ENCODE measurements at places on chromosomes 1 and 21. TPM values are rescaled to one million over a fixed set of nuclear protein-coding genes. Genes with fewer than 3 reads are reported as not detected.

The NADK gene
- 81.8 TPM for total RNA-seq

DNA sequence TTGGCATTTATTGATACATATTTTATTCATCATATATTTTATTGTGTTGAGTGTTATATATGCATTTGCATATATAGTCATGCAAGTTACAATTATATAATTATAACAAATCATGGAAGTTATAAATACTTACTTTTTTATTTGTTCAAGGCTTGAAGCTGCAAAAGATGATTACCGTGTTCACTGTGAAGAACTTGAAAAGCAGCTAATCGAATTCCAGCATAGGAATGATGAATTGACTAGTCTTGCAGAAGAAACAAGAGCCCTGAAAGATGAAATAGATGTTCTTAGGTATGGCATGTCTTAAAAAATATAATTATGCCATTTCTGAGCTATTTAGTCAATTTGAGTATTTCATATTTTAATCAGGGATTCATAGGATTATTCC, 32.1 kb downstream of the HOOK1 start:
- H3K27ac ChIP-seq = no peak overlapping the region
- H3K36me3 ChIP-seq = no peaks in the 10 kb centered on the region
- no peaks in the 10 kb centered on the region for H3K27me3 ChIP-seq
- no peak for DNase-seq
- H3K4me3 ChIP-seq = no peak overlapping the region
- no peaks in the 10 kb centered on the region for H3K4me1 ChIP-seq

DNA sequence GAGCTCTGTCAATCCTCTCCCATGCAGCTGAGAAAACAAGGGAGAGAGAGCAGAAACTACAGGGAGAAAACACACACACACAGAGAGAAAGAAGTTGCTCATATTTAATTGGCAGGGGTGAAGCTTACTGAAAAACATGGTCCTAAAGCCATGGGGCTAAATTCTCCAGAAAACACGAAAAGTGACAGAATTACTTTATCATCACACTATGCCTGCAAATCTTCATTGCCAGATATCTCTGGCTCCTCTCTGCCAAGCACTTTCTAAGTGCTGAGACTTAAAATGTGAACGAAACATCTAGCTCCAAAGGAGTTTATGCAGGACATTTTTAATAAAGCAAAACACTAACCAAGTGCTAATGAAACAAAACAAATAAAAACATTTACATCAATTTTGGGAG, 134.1 kb downstream of the DAB1 start:
- H3K27me3 ChIP-seq = peaks cover 3% of the 10 kb centered on the region
- no peaks in the 10 kb centered on the region for H3K36me3 ChIP-seq
- no peaks in the 10 kb centered on the region for H3K4me1 ChIP-seq
- H3K4me3 ChIP-seq = no peak overlapping the region
- no peak overlapping the region for H3K27ac ChIP-seq

DNA sequence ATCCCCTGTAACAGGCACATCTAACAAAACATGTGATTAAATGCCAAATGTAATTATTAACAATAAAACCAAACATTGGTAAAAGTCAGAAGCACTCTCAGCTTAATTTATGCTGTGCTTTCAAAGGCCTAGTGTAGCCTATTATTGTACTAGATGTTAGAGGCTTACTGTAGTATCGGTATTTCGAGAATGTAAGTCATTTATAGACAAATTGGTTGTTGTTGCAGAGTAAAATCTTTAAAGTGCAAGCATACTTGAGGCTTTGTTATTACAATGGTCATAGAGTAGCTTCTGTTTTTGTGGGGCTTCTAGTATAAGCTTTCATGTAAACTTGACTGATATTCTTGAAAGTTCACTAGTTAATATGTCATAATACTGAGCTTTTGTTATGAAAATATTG, 965.8 kb downstream of the PLA2G4A start:
- H3K27ac ChIP-seq = no peak overlapping the region
- no peaks in the 10 kb centered on the region for H3K27me3 ChIP-seq
- H3K4me3 ChIP-seq = no peak overlapping the region
- H3K4me1 ChIP-seq = no peaks in the 10 kb centered on the region
- H3K36me3 ChIP-seq = no peaks in the 10 kb centered on the region

The CYYR1 gene
- total RNA-seq = 0.07 TPM

DNA sequence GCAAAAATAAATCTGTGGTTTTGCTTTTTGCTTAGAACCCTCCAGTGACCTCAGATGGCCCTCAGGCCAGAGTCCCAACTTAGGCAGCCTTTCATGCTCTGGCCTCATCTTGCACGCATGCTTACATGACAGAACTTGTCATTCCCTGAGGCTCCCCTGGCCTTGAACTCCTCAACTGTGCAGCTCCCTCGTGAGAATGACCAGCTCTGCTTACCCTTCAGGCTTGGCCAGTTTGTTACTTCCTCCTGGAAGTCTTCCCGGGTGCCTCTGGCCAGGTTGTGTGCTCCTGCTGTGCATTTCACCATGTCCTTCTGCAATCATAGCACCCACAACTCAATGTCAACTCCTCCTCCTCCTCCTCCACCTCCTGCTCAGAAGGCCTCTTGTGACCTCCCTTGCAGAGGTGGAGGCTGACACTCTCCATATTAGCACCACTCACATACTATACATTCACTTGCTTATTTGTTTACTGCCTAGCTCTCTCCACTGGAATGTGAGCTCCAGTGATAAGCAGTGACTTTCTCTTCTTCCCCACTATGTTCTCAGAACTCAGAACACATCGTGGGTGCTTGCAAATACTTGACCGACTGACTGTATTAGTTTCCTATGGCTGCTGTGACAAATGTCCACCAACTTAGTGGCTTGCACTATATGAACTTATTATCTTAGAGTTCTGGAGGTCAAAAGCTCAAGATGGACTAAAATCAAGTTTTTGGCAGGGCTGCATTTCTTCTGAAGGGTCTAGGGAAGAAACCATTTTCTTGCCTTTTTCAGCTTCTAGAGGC, 41.9 kb downstream of the RCSD1 start:
- no peak for DNase-seq
- peaks cover 77% of the 10 kb centered on the region for H3K36me3 ChIP-seq
- no peak overlapping the region for H3K4me3 ChIP-seq
- H3K4me1 ChIP-seq = peaks cover 52% of the 10 kb centered on the region
- no peaks in the 10 kb centered on the region for H3K27me3 ChIP-seq

The PPCS gene
- 41.4 TPM for total RNA-seq

DNA sequence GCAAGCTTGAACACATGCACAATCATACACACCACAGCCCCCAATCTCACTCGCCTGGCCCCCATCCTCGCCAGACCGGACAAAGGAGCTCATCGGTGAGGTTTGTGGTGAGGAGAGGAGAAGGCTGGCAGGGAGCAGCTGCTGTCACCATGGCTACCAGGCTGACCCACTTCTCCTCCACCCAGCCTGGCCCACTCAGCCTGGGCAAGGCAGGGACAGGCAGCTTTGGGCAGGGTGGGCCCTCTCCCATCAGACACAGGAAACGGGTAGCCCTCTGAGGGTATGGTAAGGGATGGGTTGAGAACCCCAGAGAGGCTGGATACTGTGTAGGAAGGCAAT, 15.9 kb downstream of the RIMS3 start:
- H3K4me1 ChIP-seq = peaks cover 6% of the 10 kb centered on the region
- no peak overlapping the region for H3K4me3 ChIP-seq
- no peaks in the 10 kb centered on the region for H3K36me3 ChIP-seq

GRCh38 chr1:228415853-228416216, 826 bp downstream of the TRIM17 start:
- no peak overlapping the region for H3K27ac ChIP-seq
- peak overlapping the region; percentile 51 for H3K4me3 ChIP-seq
- peaks cover 6% of the 10 kb centered on the region for H3K36me3 ChIP-seq
- peaks cover 11% of the 10 kb centered on the region for H3K4me1 ChIP-seq

- H3K27ac ChIP-seq = no peak overlapping the region
- no peak overlapping the region for H3K4me3 ChIP-seq
- H3K4me1 ChIP-seq = no peaks in the 10 kb centered on the region
- DNase-seq = no peak
Observed at GRCh38 chr1:14553711-14554110, 44.8 kb upstream of the KAZN start.

Measured in activated T-helper 2 cell treated with anti-CD3 and anti-CD28 coated beads, Interferon-gamma antibody, Interleukin-2, Interleukin-4, amounts not matched to agents 10 μg/mL and 5 μg/mL and 100 μg/mL, durations not matched to agents 14 hours and 24 hours and 36 hours (primary cell).